Stimulated activated CD4-positive, alpha-beta T cell treated with anti-CD3 and anti-CD28 coated beads, TNF-alpha, amount 100 ng/mL, for 1 hour (primary cell): ENCODE measurements at places on chromosomes 16 and 17.
A peak's percentile ranks its signal among the peaks of the same experiment; 100 is the strongest.

- DNase-seq = no peak
These were observed 415 bp downstream of the XYLT1 start for GRCh38 chr16:17470182-17470907.

GRCh38 chr16:1428511-1428910 is 2.4 kb upstream of the PERCC1 start:
- no peak for DNase-seq

GRCh38 chr16:15548482-15548891 is 94.5 kb downstream of the MARF1 start:
- no peak for DNase-seq

- DNase-seq = no peak
These were observed 35.2 kb downstream of the TBX4 start for GRCh38 chr17:61487161-61487988.

DNA sequence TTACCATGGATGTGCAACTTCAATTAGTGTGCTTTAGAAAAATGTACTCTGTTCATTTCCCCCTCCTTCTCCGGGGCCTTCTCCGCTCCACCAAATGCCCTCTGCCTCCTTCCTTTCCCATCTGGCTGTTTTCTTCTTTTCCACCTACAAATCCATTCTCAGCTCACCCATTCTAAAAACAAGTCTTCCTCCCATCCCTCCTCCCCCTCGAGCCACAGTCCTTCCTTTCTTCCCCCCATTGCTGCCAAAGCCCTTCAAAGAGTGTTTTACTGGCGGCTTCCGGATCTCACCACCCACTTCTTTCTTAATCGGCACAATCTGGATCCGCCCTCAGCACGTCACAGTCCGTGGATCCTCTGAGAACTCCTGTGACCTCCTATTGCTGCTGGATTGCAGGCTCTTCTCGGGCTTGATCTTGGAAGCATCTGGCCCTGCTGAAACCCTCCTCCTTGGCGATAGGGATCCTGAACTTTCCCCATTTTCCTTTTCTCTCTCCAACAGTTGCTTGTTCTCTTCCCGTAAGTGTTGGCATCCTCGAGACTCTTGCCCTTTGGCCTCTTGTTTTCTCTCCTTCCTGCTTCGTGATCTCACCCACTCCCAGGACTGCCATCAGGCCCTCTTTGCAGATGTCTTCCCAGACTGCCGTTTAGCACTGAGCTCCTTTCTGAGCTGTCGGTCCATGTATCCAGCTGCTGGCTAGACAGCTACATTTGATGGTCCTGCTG is 36.0 kb upstream of the FBXO47 start:
- DNase-seq = peak; percentile 22

GRCh38 chr17:59413014-59413766 is 81.7 kb downstream of the YPEL2 start:
- DNase-seq = no peak

- DNase-seq = no peak
These were observed 11.8 kb downstream of the LASP1 start for GRCh38 chr17:38881600-38882191.

DNA sequence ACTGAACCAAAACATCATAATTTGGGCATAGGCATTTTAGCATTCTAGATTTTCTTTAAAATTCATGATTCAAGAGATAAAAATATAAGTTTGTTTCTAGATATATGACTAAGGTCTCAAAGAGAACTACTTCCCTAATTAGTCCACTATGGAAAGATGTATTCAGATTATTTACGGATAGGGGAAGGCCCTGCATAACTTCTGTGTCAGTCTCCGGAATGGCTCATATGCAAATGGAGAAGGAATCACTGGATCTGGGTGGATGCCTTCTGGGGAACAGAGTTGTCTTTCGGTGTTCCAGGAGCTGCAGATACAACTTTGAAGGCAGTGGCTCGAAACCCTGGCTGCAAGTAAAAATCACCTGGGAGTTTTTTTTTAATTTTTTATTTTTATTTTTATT is 17.1 kb upstream of the WFIKKN2 start:
- DNase-seq = no peak

GRCh38 chr16:82177555-82177954 is 7.5 kb upstream of the MPHOSPH6 start:
- DNase-seq = no peak

DNA sequence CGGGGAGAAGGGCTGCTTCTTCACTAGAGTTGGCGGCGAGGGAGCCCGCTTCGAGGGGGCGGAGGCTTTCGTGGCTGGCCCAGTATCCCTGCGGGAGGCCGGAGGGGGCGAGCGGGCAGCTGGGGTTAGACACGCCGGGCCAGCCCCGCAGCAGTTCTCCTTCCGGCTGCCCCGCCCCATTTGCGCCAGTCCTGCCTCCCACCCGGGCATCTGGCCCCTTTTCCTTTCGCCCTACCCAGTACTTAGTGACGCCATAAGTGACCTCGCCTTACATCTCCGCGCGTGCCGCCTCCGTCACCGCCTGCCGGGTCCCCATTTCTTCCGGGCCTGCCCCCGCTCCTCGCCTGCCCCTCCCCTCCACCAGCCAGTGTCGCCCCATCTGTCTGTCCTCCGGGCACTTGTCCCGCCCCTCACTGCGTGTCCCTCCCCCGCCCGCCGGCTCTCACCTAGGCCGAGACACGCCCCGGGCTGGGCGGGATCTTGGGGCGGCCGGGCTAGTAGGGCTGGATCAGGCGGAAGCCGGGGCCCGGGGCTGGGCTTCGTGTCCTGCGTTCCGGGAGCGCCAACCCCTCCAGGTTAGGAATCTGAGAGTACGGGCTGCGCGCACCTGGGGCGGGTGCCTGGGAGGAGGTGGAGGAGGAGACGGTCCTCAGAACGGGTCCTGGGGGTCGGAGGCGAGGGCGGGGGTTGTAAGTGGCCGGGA is 14.3 kb downstream of the SPATA32 start:
- DNase-seq = peak; percentile 88

DNA sequence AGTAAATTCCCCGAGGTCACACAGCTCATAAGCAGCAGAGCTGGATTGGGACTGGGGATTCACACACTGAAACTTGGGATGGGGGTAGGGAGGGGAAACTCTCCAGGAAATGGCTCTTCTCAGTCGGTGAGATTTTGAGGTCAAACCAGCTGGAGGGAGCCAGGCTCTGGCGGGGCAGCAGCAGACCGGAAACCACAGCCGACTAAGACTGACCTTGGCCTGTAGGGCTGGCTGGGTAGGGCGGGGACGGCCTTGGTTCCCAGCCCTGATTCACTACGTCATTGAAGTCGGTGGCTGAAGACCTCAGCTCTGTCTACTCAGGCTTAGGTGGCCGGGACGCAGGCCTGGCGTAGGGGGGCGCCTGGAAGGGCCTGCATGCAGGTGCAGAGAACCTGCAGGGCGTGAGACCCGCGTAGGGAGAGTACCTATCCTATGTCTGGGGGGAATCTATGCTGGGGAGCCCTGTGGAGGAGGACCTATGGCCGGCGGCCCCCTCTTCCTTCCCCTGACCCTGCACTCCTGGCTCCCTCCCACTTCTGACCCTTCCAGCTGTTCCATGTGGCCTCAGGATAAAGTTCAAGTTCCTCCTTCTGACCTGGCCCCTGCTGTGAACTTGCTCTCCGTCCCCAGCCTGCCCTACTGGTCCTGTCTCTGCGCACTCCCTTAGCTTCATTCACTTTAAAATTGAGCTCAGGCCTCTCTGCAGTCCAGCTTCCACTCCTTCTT is 11.9 kb upstream of the SLC4A1 start:
- no peak for DNase-seq

GRCh38 chr17:77634710-77635109 is 323.8 kb upstream of the TNRC6C start:
- no peak for DNase-seq

DNA sequence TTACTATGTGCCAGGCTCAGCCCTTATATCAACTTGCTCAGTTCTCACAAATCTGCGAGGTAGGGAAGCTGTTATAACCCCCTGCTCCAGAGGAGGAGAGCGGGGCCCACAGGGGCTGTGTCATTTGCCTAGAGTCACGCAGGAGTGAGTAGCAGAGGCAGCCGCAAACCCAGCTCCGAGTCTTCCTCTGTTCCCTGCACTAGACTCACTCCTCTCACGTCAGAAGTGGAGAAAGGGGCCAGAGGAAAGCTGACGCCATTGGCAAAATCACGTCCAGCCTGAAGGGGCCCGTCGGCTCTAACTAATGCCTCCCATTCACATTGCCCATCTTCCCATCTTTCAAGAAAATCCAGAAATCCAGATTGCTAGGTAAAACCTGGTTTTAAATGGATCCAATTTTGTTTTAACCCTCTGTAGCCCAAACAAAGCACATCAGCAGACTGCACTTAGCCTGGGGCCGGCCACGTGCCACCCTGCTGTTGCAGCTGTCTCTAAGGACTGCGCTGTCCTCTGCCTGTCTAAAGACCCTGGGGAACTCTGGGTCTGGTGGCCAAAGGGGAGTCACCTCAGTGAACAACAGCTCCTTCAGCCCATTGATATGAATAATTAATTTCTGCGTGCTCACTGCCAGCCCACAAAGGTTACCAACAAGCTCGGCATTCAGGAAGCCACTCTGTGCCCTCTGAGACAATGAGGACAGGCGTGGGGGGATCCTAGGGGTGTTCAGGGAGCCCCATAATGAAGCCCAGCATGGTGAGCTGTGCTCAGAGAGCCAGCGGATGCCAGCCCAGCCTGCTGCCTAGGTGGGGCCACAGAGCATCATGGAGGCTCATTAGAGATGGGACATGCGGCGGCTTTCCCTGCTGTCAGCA is 36.7 kb upstream of the ABR start:
- no peak for DNase-seq

- DNase-seq = no peak
These were observed 9.9 kb downstream of the FMNL1 start for GRCh38 chr17:45231481-45232116.

GRCh38 chr17:43033948-43034881 is 9.2 kb downstream of the RND2 start:
- no peak for DNase-seq

DNA sequence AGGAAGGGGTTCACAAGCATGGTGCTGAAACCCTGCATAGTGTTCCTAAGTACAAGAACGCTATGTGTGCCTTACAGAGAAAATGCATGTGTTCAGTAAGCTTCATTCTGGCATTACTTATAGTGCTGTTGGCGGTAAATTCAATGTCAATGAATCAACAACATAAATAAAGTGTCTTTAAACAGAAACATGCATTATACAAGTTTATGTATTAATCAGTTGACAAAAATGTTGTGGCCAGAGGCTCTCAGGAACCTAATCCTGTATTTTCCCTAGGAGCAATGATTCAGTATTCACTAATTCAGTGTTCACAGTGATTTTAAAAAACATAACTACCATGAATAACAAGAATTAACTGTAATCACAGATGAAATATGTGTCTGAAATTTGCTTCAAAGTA is 47.1 kb upstream of the MYOCD start:
- no peak for DNase-seq

- DNase-seq = no peak
These were observed 115.9 kb downstream of the LITAF start for GRCh38 chr16:11470676-11471415.

DNA sequence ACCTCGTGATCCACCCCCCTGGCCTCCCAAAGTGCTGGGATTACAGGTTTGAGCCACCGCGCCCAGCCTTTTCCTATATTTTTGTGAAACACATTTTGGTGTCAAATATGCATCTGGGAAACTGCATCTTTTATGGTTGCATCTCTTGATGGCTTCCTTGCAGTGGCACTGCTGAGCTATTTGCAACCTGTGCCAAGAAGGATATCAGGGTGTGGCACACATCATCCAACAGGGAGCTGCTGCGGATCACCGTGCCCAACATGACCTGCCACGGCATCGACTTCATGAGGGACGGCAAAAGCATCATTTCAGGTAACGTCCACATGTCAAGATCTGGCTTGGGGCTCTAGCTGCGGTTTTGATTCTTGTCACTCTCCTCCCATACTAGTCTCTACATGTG is 16.8 kb upstream of the USP43 start:
- DNase-seq = no peak

DNA sequence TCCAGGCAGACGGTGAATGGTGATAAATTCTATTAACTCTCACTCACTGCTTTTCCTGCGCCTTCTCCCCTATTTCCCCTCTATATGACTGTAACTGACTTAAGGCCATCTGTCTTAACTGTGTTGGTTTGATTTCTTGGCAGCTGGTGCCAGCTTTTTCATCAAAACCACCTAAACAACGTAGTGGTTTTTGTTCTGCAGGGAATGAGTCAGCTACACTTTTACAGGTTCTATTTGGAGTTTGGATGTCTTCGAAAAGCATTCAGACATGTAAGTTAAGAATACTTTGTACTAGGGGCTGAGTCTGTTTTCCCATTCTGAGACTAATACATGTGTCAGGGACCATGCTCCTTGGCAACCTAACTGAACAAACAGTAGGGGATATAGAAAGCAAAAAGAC is 8.5 kb downstream of the REXO5 start:
- no peak for DNase-seq

DNA sequence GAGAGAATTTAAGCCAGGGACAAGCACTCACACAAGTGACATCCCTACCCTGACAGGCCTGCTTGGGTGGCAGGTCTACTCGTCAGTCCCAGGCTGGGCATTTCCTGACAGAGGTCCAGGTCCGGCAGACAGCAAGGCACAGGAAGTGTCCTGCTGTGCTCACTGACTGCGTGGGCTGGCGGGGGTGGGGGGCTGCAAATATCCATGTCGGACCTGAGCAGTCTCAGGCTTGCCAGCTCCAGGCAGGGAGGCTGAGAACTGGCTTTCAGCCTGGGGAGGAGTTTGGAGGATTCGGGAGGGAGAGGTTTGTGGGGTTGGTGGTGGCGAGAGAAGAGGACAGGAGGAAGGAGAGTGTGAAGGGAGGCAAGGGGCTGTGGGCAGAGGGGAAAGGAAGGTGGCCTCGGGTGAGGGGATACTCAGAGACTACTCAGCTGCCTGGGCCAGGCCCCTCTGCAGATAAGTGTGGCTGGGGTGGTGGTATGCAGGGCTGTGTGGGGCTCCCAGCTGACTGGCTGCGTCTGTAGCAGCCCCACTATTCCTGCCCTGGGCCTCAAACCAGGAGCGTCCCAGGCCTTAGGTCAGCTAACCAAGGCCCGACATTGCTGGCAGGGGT is 7.8 kb downstream of the HIC1 start:
- no peak for DNase-seq

DNA sequence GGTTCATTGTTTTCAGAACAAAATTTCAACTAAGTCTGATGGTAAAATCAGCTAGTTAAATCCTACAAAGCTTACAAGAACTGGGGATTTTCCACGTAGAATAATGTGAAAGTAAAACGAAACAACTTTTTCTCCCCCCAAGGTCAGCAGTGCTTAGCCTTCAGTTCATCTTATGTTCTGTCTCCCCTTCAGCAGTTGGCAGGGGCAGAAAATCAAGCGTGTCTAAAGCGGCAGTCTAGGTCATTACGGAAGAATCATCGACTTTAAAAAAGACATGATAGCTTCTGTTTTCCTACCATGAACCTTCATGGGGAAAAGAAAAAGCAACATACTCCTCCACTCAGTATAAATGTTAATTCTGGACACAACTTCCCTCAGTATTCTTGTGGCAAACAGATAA is 50.7 kb downstream of the GNA13 start:
- DNase-seq = no peak

GRCh38 chr17:82287868-82288801 is 14.6 kb upstream of the CSNK1D start:
- DNase-seq = no peak
